ENCODE measurements at places on chromosomes 2 and 18. TPM values are rescaled to one million over a fixed set of nuclear protein-coding genes. Genes with fewer than 3 reads are reported as not detected.

Gene RGPD4
- total RNA-seq = not detected

Gene ANKRD36C
- total RNA-seq = 55.6 TPM

Gene LHCGR
- not detected for total RNA-seq

Gene RAD51AP2
- total RNA-seq = not detected

Gene BOLL
- not detected for total RNA-seq

Gene PLCD4
- 0.77 TPM for total RNA-seq

Gene SULT1C2
- 1.0 TPM for total RNA-seq

Gene VAPA
- 290 TPM for total RNA-seq

Gene KCNG3
- total RNA-seq = 0.10 TPM

Gene SERPINB12
- total RNA-seq = not detected

Gene SPDYA
- 0.94 TPM for total RNA-seq

DNA sequence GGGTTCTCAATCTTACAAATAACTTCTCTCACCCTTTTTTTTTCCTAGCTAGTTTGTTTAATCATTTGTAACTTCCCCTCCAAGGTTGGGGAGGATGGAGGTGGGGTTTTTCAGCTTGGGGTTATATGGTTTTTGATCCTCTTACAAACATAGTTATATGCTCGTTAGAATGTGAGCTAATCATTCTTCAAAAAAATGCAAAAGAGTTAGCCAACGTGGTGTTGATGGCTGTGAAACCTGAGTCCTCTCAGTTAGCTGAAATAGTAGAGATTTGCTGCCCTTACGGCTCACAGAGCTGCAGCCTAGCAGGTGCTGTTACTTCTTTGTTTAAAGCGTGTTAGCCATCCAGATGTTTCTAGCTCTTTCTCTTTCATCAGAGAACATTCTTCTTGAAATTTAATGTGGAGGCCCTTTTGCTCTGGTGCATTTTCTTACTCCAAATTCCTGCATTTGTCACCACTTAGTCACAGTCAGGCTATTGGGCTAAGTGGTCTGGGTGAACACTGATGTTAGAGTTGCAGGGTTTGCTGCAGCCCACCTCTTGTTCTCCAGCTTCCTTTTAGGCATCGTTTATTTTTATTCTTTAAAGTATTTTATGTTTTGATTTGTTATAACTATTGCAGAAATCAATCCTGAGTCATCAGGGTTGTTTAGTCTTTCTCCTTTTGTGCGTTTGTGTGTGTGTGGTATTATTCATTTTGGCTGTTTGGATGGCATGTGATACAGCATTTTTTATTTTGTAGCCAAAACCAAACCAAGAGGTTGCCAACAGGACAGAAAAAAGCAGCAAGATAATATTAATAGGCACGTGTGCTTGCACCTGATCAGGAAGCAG lies 41.1 kb downstream of the LIMS1 start:
- no peak overlapping the region for H3K4me3 ChIP-seq
- no peaks in the 10 kb centered on the region for H3K36me3 ChIP-seq
- no peaks in the 10 kb centered on the region for H3K27me3 ChIP-seq
- peaks cover 51% of the 10 kb centered on the region for H3K4me1 ChIP-seq
- H3K27ac ChIP-seq = no peak overlapping the region

GRCh38 chr2:14051401-14051800 lies 581.1 kb upstream of the LRATD1 start:
- no peaks in the 10 kb centered on the region for H3K4me1 ChIP-seq
- no peaks in the 10 kb centered on the region for H3K36me3 ChIP-seq
- H3K27ac ChIP-seq = no peak overlapping the region
- no peak overlapping the region for H3K4me3 ChIP-seq

DNA sequence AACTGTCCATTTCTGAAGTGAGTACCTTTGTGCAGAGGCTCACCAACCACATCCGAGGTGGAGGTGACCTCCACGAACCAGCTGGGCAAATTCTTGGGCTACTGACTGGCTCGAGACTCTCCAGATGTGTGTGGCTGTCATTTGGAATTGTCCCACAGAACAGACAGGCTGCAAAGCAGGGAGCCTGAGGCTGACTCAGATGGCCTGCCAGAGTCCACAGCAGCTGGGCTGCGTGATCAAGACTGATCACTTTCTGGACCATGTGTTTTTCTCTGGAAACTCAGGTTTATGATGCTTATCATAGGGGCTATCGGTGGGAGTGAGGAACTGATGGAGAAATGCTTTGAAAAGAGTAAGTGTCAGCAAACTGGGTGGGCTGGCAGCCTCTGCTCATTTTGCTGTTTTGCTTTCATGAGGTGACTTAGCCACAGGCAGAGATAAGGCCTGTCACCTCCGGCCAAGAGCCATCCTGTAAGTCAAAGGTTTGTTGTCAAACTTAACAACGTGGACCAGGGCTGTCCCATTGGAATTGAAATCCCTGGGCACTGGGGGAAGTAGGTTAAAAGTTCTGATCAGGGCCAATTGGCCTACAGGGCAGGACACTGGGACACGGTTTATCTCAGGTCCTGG lies 120.4 kb downstream of the LIPG start:
- DNase-seq = no peak
- no peaks in the 10 kb centered on the region for H3K4me1 ChIP-seq
- H3K36me3 ChIP-seq = no peaks in the 10 kb centered on the region
- no peaks in the 10 kb centered on the region for H3K27me3 ChIP-seq
- no peak overlapping the region for H3K4me3 ChIP-seq

DNA sequence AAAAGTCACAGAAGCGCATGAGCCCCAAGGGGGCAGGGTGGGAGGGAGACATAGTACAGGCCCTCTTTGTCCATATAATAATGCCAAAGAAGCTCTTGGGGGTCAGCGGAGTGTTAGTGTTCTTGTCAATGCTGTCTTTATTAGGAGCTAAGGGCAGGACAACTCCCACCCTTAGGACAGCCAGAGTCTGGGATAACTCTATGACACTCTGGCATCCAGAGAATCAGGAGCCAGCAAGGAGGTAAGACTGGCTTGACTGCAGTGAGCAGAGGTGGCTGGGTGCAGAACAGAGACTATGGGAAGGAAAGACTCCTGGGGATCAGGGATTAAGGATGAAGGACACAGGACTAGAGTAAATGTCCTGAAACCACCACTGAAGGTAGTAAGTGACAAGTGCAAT lies 19.0 kb upstream of the HNMT start:
- H3K4me1 ChIP-seq = no peaks in the 10 kb centered on the region
- no peaks in the 10 kb centered on the region for H3K27me3 ChIP-seq
- H3K27ac ChIP-seq = no peak overlapping the region
- H3K4me3 ChIP-seq = no peak overlapping the region

- no peak overlapping the region for H3K27ac ChIP-seq
- no peak for DNase-seq
- no peak overlapping the region for H3K4me3 ChIP-seq
Measured at GRCh38 chr2:146986161-146986560, 858.7 kb upstream of the ACVR2A start.

GRCh38 chr2:241040081-241040803 lies 41.8 kb downstream of the SNED1 start:
- no peak overlapping the region for H3K27ac ChIP-seq
- peaks cover 35% of the 10 kb centered on the region for H3K4me1 ChIP-seq
- DNase-seq = no peak
- no peak overlapping the region for H3K4me3 ChIP-seq
- peaks cover 8% of the 10 kb centered on the region for H3K36me3 ChIP-seq

DNA sequence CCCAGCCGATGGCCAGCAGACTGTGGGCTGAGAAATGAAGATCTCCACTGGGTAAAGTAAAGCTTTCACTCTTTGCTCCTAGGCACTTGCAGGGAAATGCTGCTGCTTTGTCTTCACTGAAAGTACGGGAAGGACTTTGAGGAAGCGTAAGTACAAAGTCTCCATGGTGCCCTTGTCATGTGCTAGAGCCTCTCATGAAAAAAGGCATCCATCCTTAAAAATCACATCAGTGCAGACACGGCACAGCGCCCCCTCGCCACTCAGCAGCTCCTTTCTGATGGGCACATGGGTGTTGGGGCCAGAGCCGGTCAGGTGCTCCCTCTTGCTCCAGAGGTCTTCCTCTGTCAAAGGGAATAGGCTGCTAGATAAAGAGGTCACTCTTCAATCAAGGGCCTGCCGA lies 109.0 kb upstream of the STPG4 start:
- H3K4me3 ChIP-seq = no peak overlapping the region
- no peak overlapping the region for H3K27ac ChIP-seq
- peaks cover under 1% of the 10 kb centered on the region for H3K4me1 ChIP-seq
- H3K36me3 ChIP-seq = no peaks in the 10 kb centered on the region

DNA sequence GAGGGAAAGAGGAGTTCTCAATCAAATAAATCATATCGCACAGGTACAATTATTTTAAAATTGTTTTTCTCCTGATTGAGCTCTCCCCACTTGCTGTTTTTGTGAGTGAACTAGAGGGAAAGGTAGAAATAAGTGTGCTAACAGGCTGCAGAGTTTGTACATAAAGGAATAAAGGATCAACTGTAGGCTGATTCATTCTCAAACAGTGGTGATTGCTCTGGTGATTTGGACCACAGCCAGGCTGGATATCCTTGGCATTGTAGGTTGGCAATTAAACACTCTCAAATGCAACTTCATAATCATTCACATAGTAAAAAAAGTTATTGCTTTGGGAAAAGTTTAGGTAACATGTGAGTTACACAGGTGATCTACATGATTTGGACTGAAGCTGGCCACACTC lies 29.8 kb downstream of the LRP1B start:
- no peaks in the 10 kb centered on the region for H3K27me3 ChIP-seq
- no peak overlapping the region for H3K4me3 ChIP-seq
- DNase-seq = no peak
- no peak overlapping the region for H3K27ac ChIP-seq

DNA sequence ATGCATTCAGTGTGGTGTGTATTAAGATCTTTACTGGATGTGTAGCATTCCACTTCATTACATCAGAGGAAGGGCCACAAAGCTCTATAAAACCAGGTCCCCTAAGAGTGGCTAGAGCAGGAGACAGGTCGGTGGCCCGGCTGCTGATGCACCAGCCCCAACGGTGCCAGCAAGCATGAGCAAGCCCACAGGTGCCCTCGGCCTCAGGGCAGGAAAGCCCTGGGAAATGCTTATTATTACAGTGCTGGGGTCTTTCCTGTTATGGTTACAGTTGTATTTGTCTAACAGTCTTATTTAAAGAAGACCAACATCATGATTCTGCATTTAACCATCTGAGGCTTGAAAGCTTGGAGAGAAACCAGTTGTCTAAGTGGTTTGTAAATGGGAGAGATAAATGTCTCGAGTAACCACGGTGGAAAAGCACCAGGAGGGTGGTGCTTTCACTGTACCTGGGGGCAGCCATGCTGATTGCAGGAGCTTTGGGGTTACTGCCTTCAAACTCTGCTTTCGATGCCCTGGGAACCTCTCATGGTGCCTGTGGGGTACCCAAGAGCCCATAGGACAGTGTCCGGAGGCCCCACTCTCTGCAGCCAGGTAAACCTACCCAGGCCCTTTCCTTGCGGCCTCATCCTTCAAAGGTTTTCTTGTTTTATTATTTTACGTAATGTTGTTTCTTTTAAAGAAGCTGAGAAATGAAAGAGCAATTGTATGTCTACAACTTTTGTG lies 133.1 kb downstream of the SH3RF3 start:
- peaks cover 6% of the 10 kb centered on the region for H3K4me1 ChIP-seq
- DNase-seq = peak; percentile 60
- no peaks in the 10 kb centered on the region for H3K36me3 ChIP-seq
- no peak overlapping the region for H3K27ac ChIP-seq

GRCh38 chr2:25885933-25886332 lies 7.6 kb upstream of the ASXL2 start:
- DNase-seq = no peak
- no peaks in the 10 kb centered on the region for H3K4me1 ChIP-seq
- no peak overlapping the region for H3K4me3 ChIP-seq
- H3K27ac ChIP-seq = no peak overlapping the region
- no peaks in the 10 kb centered on the region for H3K27me3 ChIP-seq

DNA sequence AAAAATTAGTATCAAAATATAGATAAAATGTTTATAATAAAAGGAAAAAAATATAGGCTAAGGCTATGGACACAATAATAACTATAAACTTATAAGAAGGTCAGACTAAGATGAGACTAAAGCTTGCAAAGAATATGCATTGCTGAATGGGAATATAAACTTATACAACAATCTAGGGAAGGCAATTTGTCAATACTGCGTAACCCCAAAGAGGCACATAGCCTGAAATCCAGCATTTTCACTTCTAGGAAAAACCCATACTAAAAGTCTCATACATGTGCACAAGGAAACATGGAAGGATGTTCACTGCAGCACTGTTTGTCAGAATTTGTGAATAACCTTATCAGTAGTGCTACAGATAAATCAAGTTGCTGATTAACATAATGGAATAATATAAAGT lies 45.5 kb downstream of the FANCL start:
- no peaks in the 10 kb centered on the region for H3K27me3 ChIP-seq
- H3K36me3 ChIP-seq = no peaks in the 10 kb centered on the region
- no peak overlapping the region for H3K27ac ChIP-seq

DNA sequence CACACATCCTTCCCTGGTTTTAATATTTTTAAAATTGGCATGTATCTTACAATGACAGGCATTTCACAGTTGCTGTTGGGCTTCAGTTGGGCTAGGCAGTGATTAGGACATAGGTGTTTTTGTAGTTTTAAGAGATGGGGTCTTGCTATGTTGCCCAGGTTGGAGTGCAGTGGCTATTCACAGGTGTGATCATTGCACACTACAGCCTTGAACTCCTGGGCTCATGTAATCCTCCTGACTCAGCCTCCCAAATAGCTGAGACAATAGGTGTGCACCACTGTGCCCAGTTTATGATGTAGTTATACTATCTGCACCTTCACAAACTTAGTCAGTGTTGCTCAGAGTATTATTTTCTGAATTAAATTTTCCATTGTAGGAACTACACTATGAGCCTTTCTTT lies 43.3 kb downstream of the PCARE start:
- H3K4me1 ChIP-seq = no peaks in the 10 kb centered on the region
- H3K4me3 ChIP-seq = no peak overlapping the region
- DNase-seq = no peak
- no peaks in the 10 kb centered on the region for H3K36me3 ChIP-seq

DNA sequence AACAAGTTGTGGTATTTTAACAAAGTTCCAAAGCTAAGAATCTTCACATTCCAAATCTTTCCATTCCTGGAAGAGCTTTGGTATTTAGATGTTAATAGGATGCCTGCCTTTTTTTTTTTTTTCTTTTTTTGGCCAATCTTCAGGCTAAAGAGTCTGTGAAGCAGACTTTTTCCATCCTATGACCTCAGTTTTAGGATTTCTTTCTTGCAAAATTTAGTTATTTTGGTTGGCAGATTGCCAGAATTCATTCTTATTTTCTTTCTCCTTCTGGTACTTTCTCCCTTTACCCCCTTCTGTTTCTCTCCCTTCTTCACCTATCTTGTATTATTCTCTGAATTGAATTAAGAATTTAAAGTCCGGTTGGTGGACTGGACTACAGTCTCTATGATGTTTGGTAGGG lies 217.8 kb upstream of the REV1 start:
- no peaks in the 10 kb centered on the region for H3K27me3 ChIP-seq
- no peak overlapping the region for H3K27ac ChIP-seq
- DNase-seq = no peak
- H3K36me3 ChIP-seq = no peaks in the 10 kb centered on the region

- H3K36me3 ChIP-seq = no peaks in the 10 kb centered on the region
- no peaks in the 10 kb centered on the region for H3K27me3 ChIP-seq
- no peak overlapping the region for H3K4me3 ChIP-seq
- DNase-seq = no peak
Measured at GRCh38 chr2:165529130-165529529, 59.6 kb downstream of the CSRNP3 start.

- peaks cover 34% of the 10 kb centered on the region for H3K4me1 ChIP-seq
- H3K4me3 ChIP-seq = no peak overlapping the region
- no peak overlapping the region for H3K27ac ChIP-seq
- no peaks in the 10 kb centered on the region for H3K27me3 ChIP-seq
- no peaks in the 10 kb centered on the region for H3K36me3 ChIP-seq
Measured at GRCh38 chr2:71609958-71610357, 156.6 kb downstream of the DYSF start.

Data from spleen (tissue), 13 donors.